ENCODE measurements at places on chromosomes 4 and X.

DNA sequence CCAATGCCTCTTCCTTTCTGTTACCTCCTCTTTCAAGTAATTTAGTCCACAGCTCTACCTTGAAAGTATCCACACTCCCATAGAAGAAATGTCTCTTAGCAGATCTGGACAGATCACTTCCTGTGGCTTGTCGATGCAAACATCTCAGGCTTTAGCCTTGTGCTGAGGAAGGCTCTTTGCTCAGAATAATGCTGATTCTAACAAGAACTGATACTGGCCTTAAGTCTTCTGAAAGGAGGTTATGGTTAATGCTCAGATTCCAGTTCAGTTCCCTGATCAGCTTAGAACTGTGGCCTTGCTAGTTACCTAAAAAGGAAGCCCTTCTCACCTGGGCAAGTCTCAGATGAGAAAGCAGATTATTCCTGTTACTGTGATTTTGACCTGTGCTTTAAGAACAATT, 230.1 kb upstream of the FAT4 start:
- DNase-seq: no peak

GRCh38 chr4:998096-998691, 5.0 kb upstream of the SLC26A1 start:
- no peak for DNase-seq

GRCh38 chr4:122744229-122744628, 11.7 kb downstream of the BBS12 start:
- no peak for DNase-seq

DNA sequence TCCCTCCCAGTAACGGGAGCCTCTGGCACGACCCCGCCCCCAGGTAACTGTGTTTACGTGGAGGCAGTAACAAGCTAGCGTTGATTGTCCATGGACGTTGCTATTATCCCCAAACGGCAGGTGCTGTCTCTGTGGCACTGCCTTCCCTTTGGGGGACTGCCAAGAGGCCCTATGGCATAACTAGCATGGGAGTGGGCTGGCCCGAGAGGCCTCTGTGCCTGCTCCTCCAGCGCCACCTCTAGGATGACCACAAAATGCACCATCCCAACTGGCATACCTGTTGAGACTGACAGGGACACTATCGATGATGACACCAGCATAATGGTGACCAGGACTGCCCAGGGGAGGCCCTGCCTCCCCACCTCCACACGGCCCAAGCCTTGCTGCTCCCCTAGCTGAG, 1.5 kb downstream of the SRPK3 start:
- no peak for DNase-seq

DNA sequence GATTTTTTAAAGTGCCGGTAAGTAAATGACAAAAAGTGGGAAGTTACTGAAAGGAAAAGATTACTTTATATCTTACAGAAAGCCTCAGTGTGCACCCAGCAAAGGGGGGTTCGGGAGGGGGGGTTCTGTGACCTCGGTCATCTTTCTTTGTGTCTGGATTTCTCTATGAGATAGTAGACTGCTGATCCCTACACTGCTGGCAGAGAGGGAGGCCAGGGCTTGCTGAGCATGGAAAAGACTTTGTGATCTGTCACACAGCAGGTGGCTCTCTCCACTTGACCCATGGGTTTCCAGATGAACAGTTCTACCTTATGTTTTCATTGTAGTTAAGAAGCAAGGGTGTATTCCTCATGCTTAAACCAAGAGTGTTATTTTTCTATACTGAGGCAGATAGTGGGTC, 475.6 kb downstream of the PCDH10 start:
- no peak for DNase-seq

GRCh38 chr4:113582737-113583136, 178.8 kb downstream of the CAMK2D start:
- no peak for DNase-seq

DNA sequence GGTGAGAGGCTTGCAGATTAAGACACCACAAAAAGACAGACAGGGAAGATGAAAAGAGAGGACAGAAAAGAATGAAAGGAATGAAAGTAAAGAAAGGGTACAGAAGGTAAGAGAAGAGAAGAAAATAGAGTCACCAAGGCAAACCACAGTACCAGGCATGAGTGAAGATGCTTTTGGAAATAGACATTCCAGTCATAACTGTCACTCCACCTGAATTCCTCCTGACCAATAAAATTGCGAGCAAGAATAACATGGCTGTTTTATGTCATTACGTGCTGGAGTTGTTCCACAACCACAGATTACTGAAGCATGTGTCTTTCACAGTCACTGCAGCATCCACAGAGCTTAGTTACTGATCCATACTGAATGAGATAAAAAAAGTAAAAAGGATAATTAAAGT, 864.9 kb upstream of the SLIT2 start:
- DNase-seq: peak; percentile 21

DNA sequence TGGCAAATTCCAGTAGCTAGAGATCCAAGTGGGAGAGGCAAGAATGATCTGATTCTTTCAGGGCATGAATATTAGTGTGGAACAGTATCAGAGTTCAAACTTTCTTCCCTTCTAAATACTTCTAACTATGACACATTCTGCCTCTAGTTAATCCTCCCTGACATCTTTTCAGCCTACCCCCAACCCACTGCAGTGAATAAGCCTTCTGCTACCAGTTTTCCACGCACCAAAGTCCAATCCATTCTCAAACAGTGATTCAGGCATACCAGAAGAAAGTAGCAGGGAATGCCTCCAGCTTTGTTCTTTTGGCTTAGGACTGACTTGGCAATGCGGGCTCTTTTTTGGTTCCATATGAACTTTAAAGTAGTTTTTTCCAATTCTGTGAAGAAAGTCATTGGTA, 155.4 kb upstream of the FTHL17 start:
- DNase-seq: peak; percentile 14

- peak; percentile 2 for DNase-seq
These were observed 11.2 kb downstream of the RBM41 start for GRCh38 chrX:107107459-107107858.

DNA sequence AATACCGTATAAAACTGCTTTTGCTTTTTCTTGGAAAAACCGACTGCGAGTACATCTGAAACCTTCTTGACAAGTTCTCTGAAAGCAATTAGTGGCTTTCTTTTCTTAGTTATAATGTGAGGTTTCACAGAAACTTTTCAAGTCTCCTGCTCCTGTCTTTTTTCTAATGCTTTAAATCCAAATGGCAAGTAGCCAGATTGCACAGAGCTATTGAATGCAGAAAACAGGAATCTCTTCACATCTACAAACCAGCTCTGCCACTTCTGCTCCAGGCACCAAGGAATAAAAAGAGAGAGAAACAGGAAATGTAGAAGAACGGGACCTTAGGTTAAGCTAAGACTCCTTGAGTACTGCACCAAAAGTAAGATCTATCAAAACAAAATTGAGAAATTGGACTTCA, 267.3 kb upstream of the TET2 start:
- no peak for DNase-seq

GRCh38 chr4:80409809-80410208, 74.3 kb downstream of the CFAP299 start:
- DNase-seq: no peak

DNA sequence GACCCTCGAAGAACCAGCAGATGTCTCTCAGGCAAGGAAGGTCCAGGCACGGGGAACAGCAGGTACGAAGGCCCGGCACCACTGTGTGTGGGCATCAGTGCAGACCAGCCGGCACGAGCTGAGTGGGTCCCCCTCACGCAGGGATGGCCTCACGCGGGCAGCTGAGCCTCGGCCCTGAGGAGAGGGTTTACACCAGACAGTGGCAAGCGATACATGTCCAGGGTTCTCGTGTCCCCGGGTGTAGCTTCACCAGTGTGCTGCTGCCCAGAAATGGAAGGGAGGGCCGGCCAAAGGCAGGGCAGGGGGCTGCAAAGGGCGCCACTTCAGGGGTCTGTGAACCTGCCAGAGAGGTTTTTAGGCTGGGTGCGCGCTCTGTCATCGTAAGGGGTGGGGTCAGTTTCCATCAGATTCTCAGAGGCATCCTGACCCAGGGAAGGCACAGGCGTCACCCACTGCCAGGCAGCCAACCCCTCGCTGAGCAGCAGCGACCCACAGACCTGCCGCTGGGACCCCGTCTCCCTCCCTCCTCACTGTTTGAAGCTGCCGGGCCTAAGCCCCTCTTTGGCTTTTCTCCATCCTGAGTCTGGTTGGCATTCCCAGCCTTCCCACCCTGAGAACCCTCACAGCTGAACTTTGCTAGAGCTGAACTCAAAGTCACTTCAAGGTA, 107.0 kb downstream of the CPZ start:
- DNase-seq: no peak

- peak; percentile 2 for DNase-seq
These were observed 205.4 kb downstream of the CFAP299 start for GRCh38 chr4:80540785-80541469.

- no peak for DNase-seq
These were observed 157.6 kb downstream of the KLHL13 start for GRCh38 chrX:117959045-117959444.

GRCh38 chrX:37787423-37787869, 7.6 kb downstream of the CYBB start:
- DNase-seq: no peak

GRCh38 chr4:60805500-60806313, 394.4 kb upstream of the ADGRL3 start:
- DNase-seq: peak; percentile 45

DNA sequence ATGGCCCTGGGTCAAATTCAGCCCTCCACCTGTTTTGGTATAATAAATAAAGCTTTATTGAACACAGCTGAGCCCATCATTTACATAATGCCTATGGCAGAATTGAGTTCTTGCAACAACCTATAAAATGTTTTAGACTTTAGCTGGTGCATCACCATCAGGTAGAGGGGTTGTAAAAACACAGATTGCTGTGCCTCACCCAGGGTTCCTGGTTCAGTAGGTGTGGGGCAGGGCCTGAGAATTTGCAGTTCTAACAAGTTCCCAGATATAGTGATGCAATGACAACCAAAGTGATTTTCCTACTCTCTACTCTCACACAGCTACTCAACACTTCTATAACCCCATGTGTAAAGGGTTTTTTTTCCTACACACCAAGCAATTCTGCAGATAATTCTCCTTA, 120.0 kb upstream of the EGFL6 start:
- no peak for DNase-seq

- DNase-seq: no peak
These were observed 707.9 kb upstream of the PITX2 start for GRCh38 chr4:111330786-111331185.

- no peak for DNase-seq
These were observed 71.4 kb downstream of the RTL5 start for GRCh38 chrX:72060196-72060920.

GRCh38 chrX:129523079-129523911, at the start of gene SMARCA1:
Gene SMARCA1 (minus strand): TSS chrX:129523490. CDS start chrX:129523370, 120 bp downstream.
- DNase-seq: peak; percentile 52

DNA sequence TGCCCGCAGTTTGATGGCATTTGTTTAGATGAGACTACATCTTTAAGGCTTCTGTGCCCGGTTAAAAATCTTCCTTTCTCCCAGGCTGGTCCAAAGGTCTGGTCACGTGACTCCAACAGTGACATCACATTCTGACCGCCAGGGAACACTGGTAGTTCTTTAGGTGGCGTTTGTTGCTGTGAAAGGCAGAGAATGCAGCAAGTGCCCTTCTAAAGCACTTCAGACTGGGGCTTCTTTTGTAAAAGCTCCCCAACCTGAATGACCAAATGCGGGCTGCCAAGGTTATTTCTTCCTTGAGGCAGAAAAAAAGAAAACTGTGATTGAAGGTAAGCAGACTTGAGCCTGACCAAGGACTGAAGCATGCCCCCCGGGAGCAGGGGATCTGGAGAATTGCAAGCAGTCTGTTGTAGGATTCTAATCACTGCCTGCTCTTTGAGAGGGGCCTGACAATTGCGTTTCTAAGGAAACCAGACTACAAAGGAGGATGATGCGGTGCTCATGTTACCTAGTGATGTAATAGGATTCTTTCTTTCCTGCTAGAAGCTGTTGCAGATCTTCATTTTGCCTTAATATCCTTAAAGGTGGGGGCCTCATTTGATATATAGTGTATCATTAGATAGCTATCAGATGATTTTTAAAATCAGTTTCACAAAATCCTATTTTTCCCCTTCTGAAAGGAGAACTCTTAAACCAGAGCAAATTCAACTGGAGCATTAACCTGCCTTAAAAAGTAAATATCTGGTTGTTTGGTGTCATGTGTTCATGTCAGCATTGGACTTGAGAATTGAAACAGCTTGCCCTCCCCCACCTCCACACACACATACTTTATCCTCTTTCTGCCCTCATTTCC, 133.1 kb downstream of the AKAP4 start:
- peak; percentile 43 for DNase-seq

GRCh38 chrX:75151827-75152592, 4.1 kb downstream of the ABCB7 start:
- DNase-seq: no peak

DNA sequence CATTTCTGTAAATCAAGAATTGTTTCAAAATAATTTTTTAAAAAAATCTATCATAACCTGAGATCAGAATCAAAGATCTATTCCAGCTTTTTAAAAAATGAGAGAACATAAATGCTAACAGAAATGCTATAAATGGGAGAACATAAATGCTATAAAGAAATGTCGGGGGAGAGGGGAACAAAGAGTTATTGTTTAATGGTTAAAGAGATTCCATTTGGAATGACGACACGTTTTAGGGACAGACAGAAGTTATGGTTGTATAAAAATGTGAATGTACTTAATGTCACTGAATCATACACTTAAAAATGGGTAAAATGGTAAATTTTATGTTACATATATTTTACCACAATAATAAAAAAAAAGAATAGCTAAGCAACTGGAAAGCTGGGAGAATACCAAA, 127.1 kb downstream of the ATRX start:
- no peak for DNase-seq

DNA sequence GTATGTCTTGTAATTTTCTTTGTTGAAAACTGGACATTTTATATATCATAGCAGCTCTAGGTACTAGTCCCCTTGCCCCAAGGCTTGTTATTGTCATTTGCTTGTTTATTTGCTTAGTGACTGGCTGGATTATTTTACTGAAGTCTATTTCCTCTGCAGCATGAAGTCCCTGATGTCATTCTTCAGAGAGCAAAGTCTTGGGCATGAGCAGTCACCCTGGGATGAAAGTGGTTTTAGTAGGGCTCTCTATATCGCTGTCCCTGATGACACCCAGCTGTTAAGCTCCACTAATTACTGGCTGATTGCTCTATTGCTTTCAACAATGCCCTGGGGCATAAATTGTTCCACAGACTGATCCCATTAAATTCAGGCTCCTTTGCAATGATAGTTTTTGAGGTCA, 113.5 kb upstream of the USP9X start:
- DNase-seq: no peak

DNA sequence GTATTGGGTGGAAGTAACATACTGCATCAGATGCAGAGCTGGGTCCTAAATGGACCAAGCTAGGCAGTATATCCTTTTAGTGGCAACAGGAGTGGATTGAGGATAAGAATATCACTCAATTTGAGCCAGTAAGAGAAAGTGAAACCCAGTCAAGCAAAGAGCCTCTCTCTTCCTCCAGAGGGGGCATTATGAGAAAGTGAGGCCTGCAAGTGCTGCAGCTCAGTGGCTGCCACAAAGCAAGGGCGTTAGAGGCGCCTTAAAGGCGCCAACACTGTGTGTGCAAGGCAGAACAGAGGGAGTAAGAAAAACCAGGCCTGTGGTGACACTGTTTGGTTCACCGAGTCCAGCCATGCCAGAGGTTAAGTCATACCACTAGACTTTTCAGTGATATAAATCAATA, 17.5 kb downstream of the STX18 start:
- DNase-seq: no peak

GRCh38 chrX:109472939-109473735, 8.7 kb downstream of the GUCY2F start:
- peak; percentile 28 for DNase-seq

- no peak for DNase-seq
These were observed 1002.5 kb upstream of the INTU start for GRCh38 chr4:126630230-126630629.

- no peak for DNase-seq
These were observed 95.7 kb upstream of the NKX1-1 start for GRCh38 chr4:1501754-1502500.

- peak; percentile 3 for DNase-seq
These were observed 545.3 kb upstream of the GRID2 start for GRCh38 chr4:91758487-91758886.

Data from ELR (cell line).